T follicular helper cell (primary cell): ENCODE measurements at places on chromosomes 11 and 22.

DNA sequence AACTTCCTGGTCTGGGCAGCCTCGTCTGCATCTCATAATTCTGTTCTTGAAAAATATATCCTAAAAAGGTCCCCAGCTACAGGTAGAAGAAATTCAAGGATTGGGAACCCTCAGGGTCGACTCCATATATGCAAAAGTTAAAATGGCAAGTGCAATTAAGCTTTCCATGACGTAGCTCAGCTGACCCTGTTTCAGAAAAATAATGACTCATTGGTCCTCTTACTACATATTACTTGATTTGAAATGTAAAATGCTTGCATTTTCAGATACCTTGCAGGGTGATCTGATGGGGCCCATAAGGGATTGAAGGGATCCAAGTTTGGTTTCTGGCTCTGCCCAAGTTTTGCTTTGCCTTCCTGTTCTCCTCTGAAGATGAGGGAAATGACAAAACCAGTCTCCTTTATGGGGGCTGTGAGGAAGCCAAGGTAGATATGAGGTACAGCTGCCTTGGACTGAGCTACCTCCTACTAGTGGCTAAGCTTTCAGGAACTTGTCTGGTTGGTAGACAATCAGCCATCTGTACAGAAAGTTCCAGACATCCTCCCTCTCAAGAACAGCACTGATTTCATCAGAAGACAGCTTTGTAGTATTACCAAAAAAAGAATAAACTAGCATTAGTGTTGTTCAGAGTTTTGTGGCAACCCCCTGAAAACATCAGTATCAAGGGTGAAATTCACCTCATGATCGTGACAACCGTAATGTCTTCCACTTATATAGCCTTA is 177.3 kb downstream of the DBX1 start:
- DNase-seq = no peak

DNA sequence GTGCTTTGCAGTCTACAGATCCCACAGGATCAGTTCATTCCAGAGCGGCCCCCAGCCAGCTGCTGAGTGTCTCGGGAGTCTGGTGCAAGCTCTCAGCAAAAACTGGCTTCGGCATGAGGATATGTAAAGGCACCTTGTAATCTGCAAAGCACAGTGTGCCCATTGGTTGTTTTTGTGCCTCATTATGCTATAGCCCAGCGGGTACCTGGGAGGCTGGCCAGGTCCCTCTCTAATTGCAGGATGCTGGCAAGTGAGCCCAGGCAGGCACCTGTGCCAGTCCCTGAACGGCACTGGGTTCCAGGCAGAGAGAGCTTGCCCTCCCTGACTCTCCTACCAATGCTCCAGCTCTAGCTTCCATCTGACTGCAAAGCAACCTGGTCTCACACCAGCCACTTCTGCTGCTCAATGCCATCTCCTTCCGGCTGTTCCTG is 128.7 kb downstream of the DSCAML1 start:
- DNase-seq = no peak

DNA sequence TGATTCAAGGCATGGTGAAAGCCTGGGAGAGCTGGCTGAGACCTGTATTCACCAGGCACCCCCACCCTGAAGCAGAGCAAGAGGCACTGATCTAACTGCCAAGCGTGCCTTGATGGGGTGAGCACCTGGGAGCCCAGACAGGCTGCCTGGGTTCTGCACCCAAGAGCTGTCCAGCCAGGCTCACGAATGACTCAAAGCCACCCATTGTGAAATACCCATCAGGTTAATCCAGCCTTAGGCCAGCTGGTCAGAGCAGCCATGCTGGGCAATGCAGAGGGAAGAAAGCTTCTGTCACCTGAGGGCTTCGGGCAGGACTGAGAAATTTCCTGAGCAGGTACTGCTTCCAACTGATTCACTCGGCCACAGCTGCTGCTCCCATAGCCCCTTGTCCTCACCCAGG is 22.1 kb downstream of the THOC5 start:
- DNase-seq = no peak

DNA sequence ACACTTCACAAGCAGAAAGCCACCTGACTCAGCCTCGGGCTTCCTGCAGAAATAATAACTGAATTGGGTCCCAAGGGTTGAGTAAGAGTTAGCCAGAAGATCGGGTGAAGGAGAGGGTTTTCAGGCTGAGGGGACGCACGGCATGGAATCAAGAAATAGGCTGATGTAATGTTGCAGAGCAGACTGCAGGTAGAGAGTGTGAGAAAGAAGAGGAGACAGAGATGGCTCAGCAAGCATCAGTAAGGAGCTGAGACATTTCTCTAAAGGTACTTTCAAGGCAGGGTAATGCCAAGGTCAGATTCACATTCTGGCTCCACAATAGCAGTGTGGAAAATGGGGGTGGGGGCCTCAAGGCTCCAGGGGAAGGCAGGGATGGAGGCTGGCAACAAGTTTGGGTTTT is 18.6 kb downstream of the HIRA start:
- no peak for DNase-seq

- DNase-seq = no peak
Observed at GRCh38 chr22:23829845-23830372, 8.9 kb downstream of the DERL3 start.

DNA sequence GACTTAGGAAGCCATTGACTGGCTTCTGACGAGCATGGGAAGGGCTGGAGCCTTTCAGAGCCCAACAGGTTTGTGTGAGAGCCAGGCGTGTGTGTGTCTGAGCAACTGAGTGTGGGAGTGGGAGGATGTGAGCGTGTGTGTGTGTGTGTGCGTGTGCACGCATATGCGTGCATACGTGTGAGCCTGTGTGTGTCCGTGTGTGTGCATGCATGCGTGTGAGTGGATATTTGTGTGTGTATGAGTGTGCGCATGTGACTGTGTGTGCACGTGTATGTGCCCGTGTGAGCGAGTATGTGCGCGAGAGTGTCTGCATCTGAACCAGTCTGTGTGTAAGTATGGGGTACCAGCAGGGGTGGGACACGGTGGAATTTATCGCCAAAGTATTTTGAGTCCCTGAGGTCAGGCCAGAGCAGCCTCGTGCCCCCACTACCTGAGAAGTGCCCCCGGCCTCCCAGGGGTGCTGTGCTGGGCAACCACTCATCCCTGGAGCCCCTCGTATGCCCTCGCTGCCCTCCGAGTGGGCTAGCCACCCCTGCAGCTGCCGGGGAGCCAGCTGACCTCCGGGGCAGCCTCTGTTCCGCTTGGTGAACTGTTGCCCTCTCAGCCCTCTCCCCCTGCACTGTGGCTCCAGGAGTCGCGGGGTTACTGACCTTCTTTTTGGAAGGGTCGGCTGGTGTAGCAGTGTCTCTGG is 38.5 kb downstream of the LRP5 start:
- DNase-seq = no peak

DNA sequence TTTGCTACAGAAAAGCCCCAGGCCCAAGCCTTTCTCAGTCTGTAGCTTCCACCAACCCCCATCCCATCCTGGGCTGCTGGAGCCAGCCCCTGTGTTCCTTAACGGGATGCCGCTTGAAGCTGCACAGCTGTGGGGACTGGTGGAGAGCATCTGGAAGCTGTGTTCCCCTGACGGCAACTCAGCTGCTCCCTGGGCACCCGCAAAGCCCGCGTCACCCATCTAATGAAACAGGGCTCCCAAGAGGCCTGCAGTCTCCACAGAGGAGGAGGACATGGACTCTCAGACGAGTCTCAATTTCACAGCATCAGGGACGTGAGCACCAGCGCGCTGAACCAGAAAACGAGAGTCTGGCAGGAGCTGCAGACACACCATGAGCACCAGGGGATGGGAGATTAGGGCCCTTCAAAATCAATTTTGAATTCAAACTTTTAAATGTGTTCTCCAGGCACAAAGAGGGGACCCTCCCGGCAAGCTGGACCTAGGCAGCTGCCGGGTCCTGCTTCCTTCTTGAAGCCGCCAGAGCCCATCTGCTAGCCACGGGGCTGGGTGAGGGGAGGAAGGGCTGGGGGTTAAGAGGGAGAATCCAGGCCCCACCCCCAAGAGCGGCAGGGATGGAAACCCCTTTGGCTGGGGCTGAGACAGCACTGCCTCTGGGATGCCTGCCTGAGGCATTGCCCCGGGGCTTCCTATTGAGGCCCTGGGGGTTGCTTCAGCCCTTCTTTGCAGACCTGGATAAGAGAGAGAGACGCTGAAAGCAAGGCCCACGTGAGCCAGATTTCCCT is 21.0 kb downstream of the LMO1 start:
- DNase-seq = no peak

GRCh38 chr11:130817330-130817944 is 98.8 kb downstream of the SNX19 start:
- DNase-seq = no peak

- DNase-seq = no peak
Observed at GRCh38 chr11:34916843-34917770, 689 bp downstream of the PDHX start.

GRCh38 chr11:46902694-46903093 is 15.7 kb downstream of the LRP4 start:
- no peak for DNase-seq

- DNase-seq = no peak
Observed at GRCh38 chr22:47124961-47125360, 362.5 kb downstream of the TBC1D22A start.

DNA sequence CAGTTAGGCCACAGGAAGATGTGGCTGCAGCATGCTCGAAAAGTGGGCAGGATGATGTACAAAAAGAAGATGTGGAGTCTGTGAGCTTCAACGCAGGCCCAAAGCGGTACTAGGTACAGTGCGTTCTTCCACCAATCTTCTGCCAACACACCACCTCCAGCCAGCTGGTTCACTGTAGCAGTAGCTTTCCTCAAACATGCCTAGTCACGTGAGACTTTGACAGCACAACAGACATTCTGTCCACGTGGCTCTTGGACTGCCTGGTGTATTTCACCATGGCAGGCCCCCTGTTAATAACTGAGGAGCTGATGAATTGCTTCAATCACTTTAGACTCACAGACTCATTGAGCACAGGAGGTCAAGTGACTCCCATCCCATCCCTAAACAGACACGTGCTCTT is 14.1 kb downstream of the SYN3 start:
- no peak for DNase-seq

DNA sequence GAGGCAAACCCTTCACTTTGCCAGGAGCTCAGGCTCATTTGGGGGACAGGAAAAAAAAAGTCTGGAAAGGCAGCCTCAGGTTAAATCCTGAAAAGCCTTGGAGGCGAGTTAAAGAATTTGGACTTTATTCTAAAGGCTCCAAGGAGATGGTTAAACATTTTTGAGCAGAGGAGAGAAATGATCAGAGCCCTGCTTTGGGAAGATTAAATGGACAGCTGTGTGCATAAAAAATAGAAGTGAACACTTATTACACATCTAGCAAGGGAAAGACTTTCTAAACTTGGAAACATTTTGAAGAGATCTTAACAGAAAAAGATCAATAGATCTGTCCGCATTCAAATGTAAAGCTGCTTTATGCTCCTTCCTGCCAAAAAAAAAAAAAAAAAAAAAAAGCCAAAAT is 8.4 kb upstream of the RAB3IL1 start:
- no peak for DNase-seq

DNA sequence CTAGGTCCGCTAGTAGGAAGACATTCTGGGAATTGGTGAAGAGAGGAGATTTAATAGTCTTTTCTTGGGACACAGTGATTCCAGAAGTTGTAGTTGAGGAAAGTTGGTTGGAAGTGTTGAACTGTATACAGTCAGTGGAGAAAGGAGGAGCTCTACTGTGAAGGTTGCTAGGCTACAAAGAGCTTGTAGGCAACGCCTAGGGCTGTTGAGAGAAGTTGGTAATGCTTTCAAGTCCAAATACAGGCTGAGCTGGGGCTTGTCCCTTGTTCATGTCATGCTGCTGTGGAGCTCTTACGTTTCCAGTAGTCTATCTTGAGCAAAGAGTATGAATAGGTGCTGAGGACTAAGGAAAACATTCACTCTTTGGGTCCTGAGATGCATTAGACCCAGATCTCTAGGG is 1.1 kb downstream of the TBCEL start:
- no peak for DNase-seq

GRCh38 chr11:2312232-2313042 is 10.6 kb downstream of the TSPAN32 start:
- no peak for DNase-seq

GRCh38 chr11:83760932-83761331 is 474.8 kb upstream of the CCDC90B start:
- DNase-seq = no peak

GRCh38 chr11:34805937-34806336 is 110.2 kb downstream of the APIP start:
- no peak for DNase-seq

GRCh38 chr11:6557063-6557462 is 46.4 kb downstream of the RRP8 start:
- no peak for DNase-seq

DNA sequence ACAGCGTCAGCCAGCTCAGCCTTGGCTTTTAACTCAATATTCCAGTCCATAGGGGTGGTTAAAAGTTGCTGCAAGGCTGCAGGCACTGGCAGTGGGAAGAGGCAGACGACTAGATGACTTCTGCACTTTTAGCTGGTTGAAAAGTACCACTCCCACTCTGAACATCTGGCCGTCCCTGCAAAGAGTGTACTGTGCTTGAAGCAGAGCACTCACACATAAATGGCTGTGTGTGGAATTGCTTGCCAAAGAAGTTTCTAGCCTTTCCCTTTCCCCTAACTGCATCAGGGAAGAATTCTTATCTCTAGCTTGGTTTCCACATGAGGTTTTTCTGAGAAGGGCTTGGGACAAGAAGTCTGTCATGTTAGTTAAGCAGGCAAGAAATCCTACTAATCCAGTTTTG is 5.1 kb upstream of the PHLDB1 start:
- DNase-seq = no peak

DNA sequence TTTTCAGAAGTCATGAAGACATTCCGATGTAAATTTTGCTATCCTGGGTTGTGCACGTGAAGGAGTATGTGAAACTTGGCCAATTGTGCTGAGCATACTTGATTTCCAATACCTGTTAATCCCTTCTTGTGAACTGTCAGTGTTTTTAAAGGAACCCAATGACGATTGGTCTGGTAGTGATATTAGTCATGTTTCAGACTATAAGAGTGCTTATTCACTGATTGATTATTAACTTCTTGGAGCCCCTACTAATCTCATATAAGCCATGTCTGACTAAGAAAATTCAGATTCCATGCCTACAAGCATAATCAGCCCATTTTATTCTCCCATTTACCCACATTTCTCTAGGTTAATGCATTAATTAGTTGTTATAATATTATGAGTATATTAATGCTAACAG is 330.8 kb upstream of the MTNR1B start:
- no peak for DNase-seq

DNA sequence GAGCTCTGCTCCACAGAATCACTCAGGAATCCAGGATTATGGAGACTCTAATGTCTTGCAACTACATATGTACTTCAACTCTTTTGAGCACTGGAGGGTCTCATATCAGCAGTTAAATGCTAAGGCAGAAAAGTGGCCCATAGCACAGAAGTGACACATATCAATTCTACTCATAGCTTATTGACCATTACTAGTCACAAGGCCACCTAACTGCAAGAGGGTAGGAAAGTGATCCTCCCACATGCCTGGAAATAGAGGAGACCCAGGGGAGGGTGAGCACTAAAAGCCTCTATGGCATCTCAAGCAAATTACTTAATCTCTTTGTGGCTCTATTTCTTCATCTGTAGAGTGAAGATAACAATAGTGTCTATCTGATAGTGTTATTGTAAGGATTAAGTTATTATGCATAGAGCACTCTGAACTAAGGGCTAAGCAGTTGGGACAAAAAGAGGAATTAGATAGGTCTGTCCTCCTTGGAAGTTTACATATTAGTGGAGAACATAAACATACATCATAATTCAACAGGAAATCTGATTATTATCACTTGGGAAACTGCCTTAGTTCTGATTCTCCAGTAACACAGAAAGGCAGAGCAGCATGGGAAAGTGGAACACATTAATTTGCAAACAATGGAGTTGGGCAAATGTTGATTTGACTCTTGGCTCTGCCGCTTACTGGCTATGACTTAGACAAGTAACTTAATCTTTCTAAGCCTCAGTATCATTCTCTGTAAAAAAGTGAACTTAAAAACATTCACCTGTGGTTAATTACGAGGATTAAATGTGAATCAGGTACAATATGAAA is 25.1 kb upstream of the USP47 start:
- DNase-seq = no peak
